ENCODE measurements at places on chromosomes 12 and 14. TPM values are rescaled to one million over a fixed set of nuclear protein-coding genes. Genes with fewer than 3 reads are reported as not detected.

Gene CLEC9A
- not detected for total RNA-seq

Gene TAS2R43
- total RNA-seq, result not detected

Gene PAH
- not detected for total RNA-seq

Gene WSCD2
- total RNA-seq, result 0.36 TPM

DNA sequence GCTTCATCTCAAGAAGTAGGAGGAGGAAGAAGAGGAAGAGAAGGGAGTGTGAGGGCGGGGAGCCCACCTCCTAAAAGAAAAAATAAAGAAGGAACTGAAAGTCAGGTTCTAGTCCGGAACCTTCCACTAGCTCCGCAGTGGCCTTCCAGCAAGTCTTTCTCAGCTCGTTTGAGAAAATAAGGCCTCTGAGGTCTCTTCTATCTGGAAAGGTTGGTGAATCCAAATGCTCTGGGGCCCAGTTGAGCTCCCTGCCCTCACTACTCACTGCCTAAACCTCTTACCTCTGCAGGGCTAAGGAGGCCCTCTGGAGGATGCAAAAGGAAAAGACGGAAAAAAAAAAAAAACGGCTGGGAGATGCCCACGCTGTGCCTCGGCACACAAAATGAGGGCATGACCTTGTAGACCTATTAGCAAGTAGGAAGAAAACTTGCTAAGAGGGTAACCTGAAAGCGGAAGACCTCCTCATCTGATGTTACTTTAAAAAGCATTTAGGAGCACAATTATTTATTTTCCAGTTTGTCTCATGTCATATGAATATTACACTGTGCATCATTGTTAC, 35.9 kb downstream of the FBLN5 start:
- peak; percentile 87 for DNase-seq

- no peak for DNase-seq
Measured at GRCh38 chr12:42967850-42968249, 378.3 kb upstream of the PRICKLE1 start.

- DNase-seq, result no peak
Measured at GRCh38 chr14:105198588-105198987, 17.5 kb upstream of the NUDT14 start.

DNA sequence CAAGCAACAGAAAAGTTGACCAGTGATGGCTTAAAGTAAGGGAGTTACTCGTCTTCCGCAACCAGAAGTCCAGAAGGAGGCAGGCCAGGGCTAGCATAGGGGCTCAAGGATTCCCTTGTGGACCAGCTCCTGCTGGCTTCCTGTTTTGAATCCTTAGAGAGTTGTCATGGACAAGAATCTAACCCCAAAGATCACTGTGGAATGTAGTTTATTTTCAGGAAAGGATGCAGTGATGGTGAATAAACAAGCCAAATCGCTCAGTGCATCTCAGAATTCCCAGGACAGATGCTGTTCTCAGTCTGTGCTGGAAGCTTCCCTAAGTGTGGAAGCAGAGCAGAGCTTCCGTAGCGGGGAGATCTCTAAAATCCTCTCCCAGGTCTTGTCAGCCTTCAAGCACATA, 311.3 kb downstream of the C12orf75 start:
- no peak for DNase-seq

All from osteoblast (primary cell).